Neural progenitor cell (in vitro differentiated cells): ENCODE measurements at places on chromosomes 4 and X.

DNA sequence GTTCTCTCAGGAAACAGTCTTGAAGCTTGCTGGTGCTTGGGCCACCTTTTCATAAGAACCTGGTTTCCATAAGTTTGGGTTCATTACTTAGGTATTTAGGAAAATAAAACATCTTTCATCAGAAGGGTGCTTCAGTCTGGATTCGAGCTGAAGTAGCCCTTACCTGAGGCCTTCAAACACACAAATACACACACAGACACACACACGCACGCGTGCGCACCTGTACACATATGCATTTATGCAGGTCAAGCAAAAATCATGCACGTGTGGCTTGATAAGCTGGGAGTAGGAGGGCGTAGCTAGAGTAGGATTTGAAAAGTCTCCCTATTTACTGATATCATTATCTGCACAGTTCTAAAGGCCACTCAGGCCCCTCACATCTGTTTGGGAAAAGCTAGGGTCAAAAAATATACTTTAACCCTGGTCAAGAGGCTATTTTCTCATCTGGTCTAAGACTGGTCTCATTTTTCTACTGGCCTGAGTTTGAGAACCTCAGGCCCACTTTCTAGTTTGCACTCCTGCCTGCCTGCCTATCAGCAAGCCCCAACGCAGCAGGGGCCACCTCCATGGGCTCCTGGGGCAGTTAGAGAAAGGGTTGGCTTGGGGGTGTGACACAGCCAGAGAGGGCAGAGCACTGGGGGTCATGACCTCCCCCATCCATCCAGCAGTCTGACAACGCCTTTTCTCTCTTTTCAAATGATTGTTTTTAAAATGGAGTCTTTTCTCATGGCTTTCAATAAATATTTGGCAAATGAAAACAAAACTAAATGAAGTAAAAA, 64.3 kb downstream of the RASL11B start:
- peak; percentile 55 for DNase-seq
- H3K27ac ChIP-seq, result no peak overlapping the region
- H3K4me1 ChIP-seq, result peaks cover 25% of the 10 kb centered on the region
- no peaks in the 10 kb centered on the region for H3K36me3 ChIP-seq
- H3K4me3 ChIP-seq, result no peak overlapping the region
- H3K27me3 ChIP-seq, result peaks cover 15% of the 10 kb centered on the region

GRCh38 chr4:15501941-15502340, 32.3 kb downstream of the CC2D2A start:
- no peak overlapping the region for H3K4me3 ChIP-seq
- no peaks in the 10 kb centered on the region for H3K27me3 ChIP-seq
- H3K4me1 ChIP-seq, result no peaks in the 10 kb centered on the region

DNA sequence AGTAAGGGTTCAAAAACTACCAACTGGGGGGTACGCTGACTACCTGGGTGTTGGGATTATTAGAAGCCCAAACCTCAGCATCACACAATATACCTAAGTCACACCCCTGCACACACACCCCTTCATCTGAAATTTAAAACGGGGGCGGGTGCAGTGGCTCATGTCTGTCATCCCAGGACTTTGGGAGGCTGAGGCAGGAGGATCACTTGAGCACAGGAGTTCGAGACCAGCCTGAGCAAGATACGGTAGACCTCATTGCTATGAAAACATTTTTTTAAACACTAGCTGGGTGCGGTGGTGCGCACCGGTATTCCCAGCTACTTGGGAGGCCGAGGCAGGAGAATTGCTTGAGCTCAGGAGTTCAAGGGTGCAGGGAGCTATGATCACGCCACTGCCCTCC, 331.0 kb downstream of the ASMT start:
- no peak overlapping the region for H3K4me3 ChIP-seq
- peaks cover 4% of the 10 kb centered on the region for H3K4me1 ChIP-seq
- no peak for DNase-seq
- no peaks in the 10 kb centered on the region for H3K36me3 ChIP-seq
- no peak overlapping the region for H3K27ac ChIP-seq
- no peaks in the 10 kb centered on the region for H3K27me3 ChIP-seq

- H3K4me3 ChIP-seq, result peak within 1 kb of the TSS; percentile 44
- no peaks in the 10 kb centered on the region for H3K36me3 ChIP-seq
- no peak within 1 kb of the TSS for H3K27ac ChIP-seq
- H3K4me1 ChIP-seq, result no peaks in the 10 kb centered on the region
- H3K27me3 ChIP-seq, result peaks cover 32% of the 10 kb centered on the region
These were observed at the start of gene DLG3 for GRCh38 chrX:70444326-70444945. Gene DLG3, plus strand, starts transcription at chrX:70444835. Its CDS starts 367 bp downstream, at chrX:70445202.
